Spinal cord (tissue), 10 donors: ENCODE measurements at places on chromosomes 7 and 10. TPM values are rescaled to one million over a fixed set of nuclear protein-coding genes. Genes with fewer than 3 reads are reported as not detected.

DNA sequence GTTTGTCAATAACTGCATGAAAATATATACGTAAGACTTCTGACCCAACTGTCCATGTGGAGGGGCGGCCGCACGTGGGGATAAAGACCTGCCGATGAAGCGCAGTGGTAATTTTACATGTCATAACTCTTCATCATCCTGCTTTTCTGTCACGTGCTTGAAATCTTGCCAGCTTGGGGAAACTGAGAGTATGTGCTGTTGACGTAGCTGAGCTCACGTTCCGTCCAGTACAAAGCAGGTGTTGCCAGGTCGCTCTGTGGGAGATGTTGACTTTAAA lies 105.1 kb downstream of the INPP5A start:
- H3K4me1 ChIP-seq, result peaks cover 15% of the 10 kb centered on the region
- no peaks in the 10 kb centered on the region for H3K27me3 ChIP-seq
- no peak overlapping the region for H3K27ac ChIP-seq
- peaks cover 29% of the 10 kb centered on the region for H3K36me3 ChIP-seq
- DNase-seq, result no peak
- no peak overlapping the region for H3K4me3 ChIP-seq

GRCh38 chr10:23479798-23480473 lies 41.1 kb downstream of the OTUD1 start:
- DNase-seq, result no peak
- H3K4me1 ChIP-seq, result no peaks in the 10 kb centered on the region
- H3K27ac ChIP-seq, result no peak overlapping the region
- H3K27me3 ChIP-seq, result no peaks in the 10 kb centered on the region

- H3K4me1 ChIP-seq, result peaks cover 4% of the 10 kb centered on the region
- H3K27me3 ChIP-seq, result no peaks in the 10 kb centered on the region
- H3K27ac ChIP-seq, result no peak overlapping the region
- no peak for DNase-seq
- H3K4me3 ChIP-seq, result no peak overlapping the region
These were observed 616.9 kb downstream of the PTPRN2 start for GRCh38 chr7:157970744-157971143.

GRCh38 chr10:108904163-108904838 lies 1019.0 kb downstream of the XPNPEP1 start:
- no peak overlapping the region for H3K27ac ChIP-seq
- H3K36me3 ChIP-seq, result no peaks in the 10 kb centered on the region
- DNase-seq, result no peak
- no peaks in the 10 kb centered on the region for H3K4me1 ChIP-seq
- H3K4me3 ChIP-seq, result no peak overlapping the region

DNA sequence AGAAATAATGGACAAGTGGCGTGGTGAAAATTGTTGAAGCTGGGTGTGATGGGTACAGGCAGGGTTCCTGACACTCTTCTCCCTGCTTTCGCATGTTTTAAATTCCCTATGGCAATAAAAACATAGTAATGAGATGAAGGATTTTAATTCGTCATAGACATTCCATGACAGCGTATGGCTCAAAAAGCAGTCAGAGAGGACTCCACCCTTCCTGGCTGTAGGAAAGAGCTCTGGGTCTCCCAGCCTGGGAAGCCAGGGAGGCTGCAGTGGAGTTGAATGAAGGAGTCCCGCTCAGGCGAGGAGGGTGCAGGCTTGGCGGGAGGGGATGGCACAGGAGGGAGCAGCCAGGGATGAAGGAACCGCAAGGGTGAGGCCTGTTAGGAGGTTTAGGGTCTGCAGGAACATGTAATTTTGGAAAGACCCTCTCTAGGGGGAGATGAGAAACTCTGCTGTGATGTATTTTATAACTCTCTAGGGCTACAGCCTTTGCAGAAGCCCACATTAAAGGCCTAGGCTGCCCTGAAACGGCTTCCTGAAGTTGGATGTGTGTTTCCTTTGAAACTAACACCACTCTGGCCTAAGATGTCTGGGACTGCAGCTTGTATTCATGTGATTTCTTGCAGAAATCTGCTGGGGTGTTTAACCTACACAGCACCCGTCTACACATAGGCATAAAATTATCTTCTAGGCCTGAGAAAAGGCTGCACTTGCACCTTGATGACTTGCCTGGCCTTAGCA lies 7.6 kb upstream of the LARP4B start:
- H3K4me1 ChIP-seq, result no peaks in the 10 kb centered on the region
- H3K27me3 ChIP-seq, result no peaks in the 10 kb centered on the region
- no peak overlapping the region for H3K4me3 ChIP-seq
- no peak overlapping the region for H3K27ac ChIP-seq
- no peak for DNase-seq
- no peaks in the 10 kb centered on the region for H3K36me3 ChIP-seq

The CALHM3 gene
- not detected for polyA plus RNA-seq
